ENCODE measurements at places on chromosomes 2 and 18.

DNA sequence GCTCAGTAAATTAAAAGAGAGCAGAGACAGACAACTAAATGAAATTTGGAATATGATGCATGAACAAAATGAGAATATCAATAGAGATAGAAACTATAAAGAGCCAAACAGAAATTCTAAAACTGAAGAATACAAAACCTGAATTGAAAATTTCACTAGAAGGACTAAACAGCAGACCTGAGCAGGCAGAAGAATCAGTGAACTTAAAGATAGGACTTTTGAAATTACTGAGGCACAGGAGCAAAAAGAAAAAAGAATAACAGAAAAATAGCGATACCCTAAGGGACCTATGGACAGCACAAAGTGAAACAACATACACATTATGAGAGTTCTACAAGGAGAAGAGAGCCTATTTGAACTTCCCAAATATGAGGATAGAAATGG is 41.6 kb downstream of the UNC50 start:
- DNase-seq, result no peak

- no peak for DNase-seq
Observed at GRCh38 chr18:75884728-75885127, 457.2 kb upstream of the SMIM21 start.

DNA sequence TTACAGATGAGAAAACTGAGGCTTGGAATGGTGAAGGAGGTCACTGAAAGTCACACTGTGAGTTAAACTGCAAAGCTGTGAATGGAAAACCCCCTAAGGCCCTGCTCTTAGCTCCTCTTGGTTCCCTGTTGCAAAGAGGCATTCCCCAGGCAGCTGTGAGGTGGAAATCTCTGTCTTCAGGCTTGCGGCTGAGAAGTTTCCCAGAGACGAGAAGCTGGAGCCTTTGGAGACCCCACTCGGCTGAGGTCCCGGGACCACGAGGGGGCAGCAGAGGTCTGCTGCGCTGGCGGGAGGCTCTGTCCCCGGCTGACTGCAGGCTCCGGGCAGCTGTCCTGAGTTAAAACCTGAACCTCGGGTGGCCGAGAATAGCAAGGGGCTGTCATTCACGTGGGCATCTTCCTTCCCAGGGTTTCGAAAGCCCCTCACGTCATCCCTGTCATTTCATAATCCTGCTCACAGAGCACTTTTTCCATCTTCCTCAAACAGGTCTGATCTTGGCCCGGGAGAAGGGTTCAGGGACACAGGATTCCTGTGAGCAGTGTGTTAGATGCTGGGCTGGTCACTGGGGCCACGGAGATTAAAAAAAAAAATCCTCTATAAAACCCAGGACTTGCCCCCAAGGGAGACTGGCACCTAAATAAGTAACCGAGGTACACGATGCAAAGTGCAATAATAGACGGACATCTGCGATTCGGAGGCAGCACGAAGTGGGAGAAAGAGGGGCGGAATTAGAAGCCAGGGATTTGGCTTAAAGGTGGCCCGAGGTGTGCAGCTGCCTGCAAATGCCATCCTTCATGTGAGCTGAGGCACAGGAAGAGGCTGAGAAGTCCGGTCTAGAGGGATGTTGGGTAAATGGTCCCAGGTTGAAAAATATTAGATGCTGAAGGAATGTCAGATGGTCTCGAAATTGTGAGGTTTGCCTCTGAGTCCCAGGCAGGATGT is 24.6 kb upstream of the ATOH8 start:
- peak; percentile 65 for DNase-seq

DNA sequence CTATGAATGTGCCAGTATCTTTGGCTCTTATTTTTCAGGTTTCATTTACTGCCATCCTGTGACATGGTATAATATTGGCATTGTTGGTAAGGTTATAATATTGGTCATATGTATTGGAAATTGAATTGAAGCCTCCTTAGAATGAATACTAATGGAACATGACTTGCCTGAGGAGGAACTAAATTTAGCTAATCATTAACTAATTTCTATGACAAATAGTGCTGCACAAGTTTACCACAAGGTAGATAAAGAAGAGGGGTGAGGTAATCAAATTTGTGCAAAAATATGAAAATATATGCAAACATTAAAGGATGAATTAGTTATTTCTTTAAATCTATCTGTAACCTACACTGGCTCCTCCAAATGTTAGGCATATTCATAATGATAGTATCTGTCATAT is 43.2 kb upstream of the ORC2 start:
- no peak for DNase-seq

GRCh38 chr2:183186766-183187165 is 62.5 kb downstream of the NUP35 start:
- no peak for DNase-seq

DNA sequence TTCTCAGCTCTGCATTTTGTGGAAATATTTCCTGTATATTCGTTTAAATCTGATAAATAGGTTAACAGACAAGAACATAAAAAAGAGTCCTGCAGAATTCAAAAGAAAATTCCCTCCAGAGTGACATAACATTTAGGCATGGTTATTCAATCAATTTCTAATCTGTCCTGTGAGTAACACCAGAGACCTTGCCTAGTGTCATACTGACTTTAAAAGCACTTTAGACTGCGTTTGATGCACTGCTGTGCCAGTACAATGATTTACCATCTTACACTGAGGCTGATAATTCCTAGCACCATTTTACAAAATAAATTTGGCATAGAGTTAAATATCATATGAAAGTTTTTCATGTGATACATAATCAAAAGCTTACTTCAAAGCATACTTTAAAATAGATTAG is 35.5 kb upstream of the CALCRL start:
- no peak for DNase-seq

- no peak for DNase-seq
Observed at GRCh38 chr2:177164131-177164530, 48.5 kb upstream of the HNRNPA3 start.

GRCh38 chr2:27271631-27272340 is 3.4 kb upstream of the DNAJC5G start:
- DNase-seq, result no peak

DNA sequence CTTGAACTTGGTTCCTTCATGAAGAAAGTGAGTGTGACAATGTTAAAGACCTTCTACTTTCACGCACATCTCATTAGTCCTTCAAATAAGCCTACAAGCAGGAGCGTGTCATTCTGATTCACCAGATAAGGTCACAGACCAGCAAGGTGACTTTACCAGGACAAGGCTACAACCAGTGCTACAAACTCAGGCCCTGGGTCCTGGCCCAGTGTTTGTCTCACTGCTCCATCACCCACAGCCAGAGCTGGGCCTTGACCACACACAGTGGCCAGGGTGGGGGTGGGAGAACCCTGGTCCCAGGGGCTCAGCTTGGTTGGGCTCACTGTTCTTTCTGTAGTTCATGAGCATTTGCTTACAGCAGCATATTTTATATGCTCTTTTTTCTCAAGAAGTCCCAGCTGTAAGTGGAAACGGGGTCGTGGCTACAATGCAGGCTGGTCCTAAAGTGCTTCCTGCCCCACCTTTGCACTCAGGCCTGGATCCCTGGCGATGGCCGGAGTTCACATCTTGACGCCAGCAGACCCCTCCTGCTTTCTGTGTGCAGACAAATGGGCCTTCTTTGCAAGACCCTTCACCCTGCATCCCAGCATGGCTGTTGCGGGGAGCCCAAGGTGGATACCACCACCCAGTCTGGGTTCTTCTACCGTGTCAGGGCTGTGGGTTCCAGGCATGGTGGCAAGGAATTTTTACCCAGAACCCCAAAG is 153.6 kb upstream of the EPAS1 start:
- no peak for DNase-seq

DNA sequence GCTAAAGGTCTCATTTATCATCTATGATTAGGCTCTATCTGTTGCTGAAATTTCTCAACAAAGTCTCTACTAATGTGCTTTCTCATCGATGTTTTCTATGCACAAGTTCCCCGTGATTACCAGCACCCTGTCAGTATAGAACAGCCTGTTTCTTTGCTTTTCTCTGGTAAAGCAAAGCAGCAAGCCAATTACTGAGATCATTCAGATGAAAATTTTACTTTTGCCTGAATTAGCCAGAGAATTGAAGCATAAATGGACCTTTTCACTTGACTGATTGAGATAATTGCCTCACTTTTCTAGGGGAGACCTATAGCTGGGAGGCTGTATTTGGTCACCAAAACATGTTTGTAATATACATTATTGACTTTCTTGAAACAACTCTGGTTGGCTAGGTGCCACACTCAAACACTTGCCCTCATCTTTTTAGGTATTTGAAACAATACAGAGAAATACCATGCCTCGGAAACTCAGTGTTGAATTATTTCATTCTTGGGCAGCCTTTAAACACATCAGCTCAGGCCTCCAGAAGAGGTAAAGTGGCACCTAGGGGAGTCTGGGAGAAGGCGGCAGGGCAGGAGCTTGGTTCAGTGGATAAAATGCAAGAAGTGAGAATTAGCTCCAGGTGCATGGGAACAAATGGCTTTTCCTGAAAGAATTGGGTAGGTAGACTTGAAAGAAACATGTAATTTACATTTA is 96.2 kb downstream of the GALNT3 start:
- no peak for DNase-seq

GRCh38 chr2:55252832-55253231 is 16.2 kb downstream of the MTIF2 start:
- DNase-seq, result no peak

- no peak for DNase-seq
Observed at GRCh38 chr18:9506046-9506792, 30.9 kb downstream of the RALBP1 start.
